ENCODE measurements at places on chromosomes 3 and 15.

- DNase-seq, result no peak
Observed at GRCh38 chr3:87076946-87077345, 86.0 kb upstream of the VGLL3 start.

DNA sequence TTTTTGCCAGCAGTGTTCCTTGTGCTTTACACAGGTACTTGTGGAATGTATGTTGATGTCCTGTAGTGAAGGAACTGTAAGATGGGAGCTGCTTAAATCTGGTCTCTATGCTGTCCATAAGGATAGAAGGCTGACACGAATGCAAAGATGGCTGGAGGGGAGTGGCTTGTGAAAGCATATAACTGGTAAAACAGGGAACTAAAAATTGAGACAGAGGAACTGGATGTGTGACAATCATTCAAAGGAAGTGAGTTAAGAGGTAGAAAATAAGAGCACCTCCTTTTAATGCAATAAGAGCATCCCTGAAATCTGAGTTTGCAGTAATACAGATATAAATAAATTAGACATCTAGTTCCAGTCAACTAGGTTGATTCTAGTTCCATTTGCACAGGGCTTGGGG is 35.2 kb downstream of the RNF13 start:
- DNase-seq, result no peak

DNA sequence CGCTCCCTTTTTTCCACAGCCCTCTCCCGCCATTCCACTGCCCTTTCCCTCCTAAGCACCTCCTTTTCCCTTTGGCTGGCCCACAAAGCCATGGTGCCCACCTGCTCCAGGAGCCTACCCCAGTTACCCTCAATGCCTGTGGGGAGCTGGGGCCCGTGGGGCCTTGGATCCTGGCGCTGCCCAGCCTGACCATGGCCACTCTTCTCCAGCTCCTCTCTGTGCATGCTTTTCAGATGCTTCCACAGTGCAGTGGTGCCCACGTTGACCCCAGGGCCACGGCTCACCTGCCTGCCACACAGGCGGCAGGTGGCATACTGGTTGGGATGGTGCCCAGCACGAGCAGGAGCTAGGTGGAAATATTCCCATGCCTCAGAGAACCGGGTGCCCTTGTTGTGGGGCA is 1.5 kb downstream of the ZBED2 start:
- no peak for DNase-seq

GRCh38 chr3:132332082-132332481 is 14.9 kb downstream of the ACP3 start:
- DNase-seq, result no peak

GRCh38 chr3:125594581-125595011 is 701 bp downstream of the OSBPL11 start:
- no peak for DNase-seq

GRCh38 chr15:57865294-57865693 is 158.8 kb downstream of the POLR2M start:
- peak; percentile 4 for DNase-seq

GRCh38 chr3:66723231-66723630 is 222.4 kb upstream of the LRIG1 start:
- DNase-seq, result no peak

GRCh38 chr3:31252216-31253185 is 280.2 kb upstream of the STT3B start:
- DNase-seq, result no peak

DNA sequence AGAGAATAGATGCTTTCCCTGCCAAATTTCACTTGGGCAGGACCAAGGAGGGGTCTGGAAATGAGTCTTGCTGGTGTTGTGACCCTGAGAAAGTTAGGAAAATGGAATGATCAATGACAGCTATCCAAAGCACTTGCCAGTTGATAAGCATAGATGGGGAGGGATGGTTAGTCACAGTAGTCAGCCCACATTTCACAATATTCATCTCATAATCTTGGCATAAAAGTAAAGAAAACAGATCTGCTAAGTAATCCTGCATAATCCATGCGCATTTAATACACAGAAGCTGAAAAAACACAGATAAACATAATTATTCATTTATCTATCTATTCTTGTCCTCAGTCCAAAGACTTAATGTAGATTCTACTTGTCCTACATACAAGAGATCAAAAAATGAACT is 184.1 kb downstream of the ZIC4 start:
- no peak for DNase-seq

GRCh38 chr3:110391042-110391441 is 680.6 kb upstream of the NECTIN3 start:
- DNase-seq, result no peak

GRCh38 chr15:70101459-70102113 is 3.9 kb upstream of the TLE3 start:
- DNase-seq, result peak; percentile 45

Measured in germinal center (tissue), 1 donor.